ENCODE measurements at places on chromosomes 4 and X.

- no peak for DNase-seq
Measured at GRCh38 chr4:158865520-158866177, 96.8 kb downstream of the FNIP2 start.

GRCh38 chr4:1082215-1083182 is 30.9 kb downstream of the RNF212 start:
- DNase-seq, result no peak

DNA sequence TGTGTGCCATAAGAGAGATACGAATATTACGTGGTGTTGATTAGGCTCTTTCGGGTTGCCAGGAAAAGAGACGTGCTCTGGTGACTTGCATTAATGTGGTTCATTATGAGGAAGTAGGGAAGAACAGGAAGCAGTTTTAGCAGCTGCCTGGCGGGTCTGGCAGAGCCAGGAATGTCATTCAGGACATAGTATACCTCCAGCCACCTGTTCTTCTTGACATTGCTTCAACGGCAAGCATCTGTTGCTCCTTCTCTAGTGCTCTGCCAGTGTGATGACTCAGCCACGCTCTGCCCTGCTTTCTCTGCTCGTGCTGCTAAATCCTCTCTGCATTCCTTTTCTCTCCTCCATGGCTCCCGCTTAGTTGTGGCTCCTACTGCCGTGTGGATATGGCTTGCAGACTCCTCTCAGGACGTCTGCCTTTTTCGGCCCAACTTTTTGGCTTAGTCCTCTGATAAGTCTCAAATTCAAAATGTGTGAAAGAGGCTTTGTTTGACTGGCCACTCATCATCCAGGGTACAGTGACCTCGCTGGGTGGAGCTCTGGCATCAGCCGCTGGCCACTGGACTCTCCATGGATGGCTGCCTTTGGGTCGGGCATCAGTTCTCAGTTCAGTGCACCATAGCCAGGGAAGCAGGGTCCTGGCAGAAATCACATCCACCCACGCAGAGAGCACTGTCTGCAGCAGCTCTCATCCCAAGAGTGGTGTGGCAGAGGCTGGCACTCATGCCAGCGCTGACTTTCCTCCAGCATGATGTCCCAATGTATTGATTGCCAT is 89.3 kb upstream of the KLF3 start:
- no peak for DNase-seq

DNA sequence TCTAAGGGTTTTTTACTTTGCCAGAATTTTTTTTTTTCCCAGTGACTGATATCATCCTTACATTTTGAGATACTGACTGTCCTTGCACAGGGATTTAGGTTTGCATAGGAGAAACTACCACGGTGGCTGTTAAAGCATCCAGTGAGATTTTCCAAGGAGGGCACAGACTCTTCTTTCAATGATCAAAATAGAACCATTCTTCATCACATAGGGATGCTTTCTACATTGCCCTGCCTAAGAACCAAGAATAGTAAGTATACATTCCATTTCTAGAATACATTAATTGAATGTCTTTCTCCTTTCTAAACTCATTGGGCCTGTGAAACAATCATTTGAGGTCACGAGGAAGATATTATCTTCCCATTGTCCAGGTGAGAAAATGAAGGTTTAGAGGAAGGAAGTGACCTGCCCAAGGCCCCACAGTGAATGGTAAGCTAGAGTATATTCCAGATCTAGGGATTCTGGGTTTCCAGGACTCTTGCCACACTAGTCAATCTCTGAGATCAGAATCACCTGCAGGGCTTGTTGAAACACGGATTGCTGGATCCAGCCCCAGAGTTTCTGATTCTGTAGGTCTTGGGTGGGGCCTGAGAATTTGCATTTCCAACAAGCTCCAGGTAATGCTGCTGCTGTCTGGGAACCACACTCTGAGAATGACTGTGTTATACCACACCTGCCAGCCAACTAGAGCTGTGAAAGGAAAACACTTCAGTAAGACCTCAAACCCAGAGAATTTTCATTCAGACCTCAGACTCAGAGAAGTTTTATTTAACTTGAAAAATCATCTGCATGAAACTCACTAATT is 17.7 kb upstream of the TMEM154 start:
- no peak for DNase-seq

- no peak for DNase-seq
Measured at GRCh38 chr4:184675821-184676492, 26.4 kb downstream of the PRIMPOL start.

- no peak for DNase-seq
Measured at GRCh38 chrX:3119376-3119775, 78.1 kb downstream of the ARSF start.

- DNase-seq, result no peak
Measured at GRCh38 chr4:108465886-108466500, 154.4 kb upstream of the RPL34 start.

GRCh38 chr4:11719879-11720278 is 291.2 kb upstream of the HS3ST1 start:
- no peak for DNase-seq

DNA sequence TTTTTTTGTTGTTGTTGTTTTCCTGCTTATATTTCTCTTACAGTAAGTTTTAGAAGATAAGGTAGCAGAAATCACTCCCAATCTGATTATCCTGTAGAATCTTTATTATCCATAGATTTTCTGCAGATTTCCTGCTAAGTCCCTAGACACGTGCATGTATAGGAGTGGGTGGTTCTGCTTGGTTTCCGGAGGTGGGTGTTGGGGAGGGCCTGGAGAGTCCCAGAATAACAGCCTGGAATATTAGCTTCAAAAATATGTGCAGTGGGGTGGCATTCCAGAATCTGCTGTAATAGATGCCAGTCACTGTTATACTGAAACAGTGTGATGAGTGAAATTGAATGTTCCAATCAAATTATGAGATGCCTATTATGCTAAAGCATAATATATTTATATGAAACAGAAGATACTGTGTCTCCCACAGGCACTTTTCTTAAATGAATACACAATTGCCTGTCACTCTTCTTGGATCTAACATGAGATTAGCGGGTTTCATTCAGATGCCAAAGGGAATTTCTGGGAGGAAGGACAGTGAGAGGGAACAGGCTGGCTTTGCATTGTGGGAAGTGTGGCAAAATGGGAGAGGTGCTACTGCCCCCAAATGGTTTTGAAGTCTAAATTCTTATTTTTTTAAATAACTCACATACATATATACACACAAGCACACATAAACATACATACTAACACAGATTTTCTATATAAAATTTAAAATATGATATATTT is 37.6 kb downstream of the C4orf50 start:
- no peak for DNase-seq

- DNase-seq, result peak; percentile 8
Measured at GRCh38 chr4:23333946-23334878, 555.6 kb downstream of the PPARGC1A start.

GRCh38 chr4:149735796-149736195 is 79.8 kb downstream of the IQCM start:
- no peak for DNase-seq

DNA sequence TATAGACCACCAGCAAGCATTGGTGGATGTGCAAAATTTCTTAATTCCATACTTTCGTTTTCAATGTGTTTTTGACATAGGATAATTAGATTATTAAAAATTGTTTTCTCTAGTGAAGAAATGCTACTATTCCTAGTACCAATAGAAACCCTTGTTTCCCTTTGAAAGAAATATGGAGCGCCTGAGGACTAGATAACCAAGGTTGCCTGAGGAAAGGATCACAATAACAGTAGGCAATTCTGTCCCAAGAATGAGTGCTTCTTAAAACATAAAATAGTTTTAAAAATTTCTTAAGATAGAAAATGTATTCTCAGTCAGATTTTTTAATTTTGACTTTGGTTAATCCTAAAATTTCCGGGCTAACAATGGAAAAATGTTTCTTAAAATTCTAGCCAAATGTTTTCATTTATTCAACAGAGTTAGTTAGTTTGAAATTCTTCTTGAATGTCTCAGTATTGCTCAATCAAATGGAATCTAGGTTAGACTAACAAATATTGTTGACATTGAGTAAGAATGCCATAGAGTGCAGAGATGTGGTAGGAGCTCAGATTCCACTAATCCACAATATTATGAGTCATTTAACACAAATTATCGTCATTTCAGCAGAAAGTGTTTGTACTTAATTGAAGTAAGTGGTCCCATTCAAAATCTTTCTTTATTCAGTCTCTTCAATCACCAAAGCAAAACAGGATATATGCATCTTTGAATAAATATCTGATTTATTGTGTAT is 666.0 kb downstream of the GRID2 start:
- DNase-seq, result no peak
